Hematopoietic multipotent progenitor cell treated with erythropoietin and hydrocortisone succinate and interleukin-3 and kit ligand, for 15 days (in vitro differentiated cells): ENCODE measurements at places on chromosomes 7 and 10.
A peak's percentile ranks its signal among the peaks of the same experiment; 100 is the strongest.

DNA sequence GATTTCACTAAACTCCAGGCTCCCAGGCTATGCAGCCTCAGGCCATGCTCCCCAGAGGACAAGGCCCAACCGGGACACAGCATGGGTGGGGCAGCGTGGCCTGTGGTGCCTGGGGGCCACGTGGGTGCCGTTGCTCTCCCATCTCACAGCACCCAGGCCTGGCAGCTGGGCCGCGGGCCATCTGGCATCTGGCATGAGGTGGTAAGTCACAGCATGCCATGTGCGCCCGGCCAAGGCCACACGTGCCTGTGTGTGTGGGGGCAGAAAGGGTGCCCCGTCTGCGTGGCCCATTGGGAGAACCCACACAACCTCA lies 204.1 kb downstream of the EBF3 start:
- DNase-seq: no peak

DNA sequence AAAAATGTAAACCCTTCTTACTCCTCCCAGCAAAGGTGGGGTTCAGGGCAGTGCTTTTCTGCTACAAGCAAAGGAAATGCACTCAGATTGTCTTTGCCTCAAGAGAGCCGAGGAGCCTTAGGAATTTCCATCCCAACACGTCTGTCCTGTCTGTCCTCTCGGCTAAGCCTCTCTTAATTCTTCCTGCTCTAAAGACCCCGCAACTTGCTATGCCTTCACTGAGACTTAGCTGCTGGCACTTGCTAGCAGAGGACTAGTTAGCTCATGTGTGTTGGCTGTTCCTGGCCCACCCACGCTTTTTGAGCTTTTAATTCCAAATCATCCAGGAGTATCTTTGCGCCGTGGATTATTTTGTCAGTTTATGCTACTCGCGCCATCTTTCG lies 481 bp upstream of the NPM3 start:
- DNase-seq: no peak

DNA sequence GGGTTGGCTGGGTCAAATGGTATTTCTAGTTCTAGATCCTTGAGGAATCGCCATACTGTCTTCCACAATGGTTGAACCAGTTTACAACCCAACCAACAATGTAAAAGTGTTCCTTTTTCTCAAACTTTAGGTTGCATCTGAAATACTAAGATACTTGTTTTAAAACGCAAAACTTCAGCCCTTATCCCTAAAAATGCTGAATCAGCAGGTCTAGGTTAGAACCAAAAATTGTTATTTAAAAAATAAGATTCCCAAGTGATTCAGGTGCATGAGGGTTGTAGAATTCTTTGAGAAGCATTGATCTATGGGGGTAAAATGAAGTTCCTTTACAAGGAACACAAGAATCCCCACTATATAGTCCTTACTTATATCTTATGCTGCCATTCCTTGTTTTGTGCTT lies 56.5 kb upstream of the BICC1 start:
- no peak for DNase-seq

- DNase-seq: no peak
Observed at GRCh38 chr10:123634221-123634620, 31.9 kb upstream of the GPR26 start.

- no peak for DNase-seq
Observed at GRCh38 chr7:155699180-155699579, 54.7 kb downstream of the RBM33 start.

- no peak for DNase-seq
Observed at GRCh38 chr10:98892523-98892922, 343.1 kb downstream of the HPSE2 start.

DNA sequence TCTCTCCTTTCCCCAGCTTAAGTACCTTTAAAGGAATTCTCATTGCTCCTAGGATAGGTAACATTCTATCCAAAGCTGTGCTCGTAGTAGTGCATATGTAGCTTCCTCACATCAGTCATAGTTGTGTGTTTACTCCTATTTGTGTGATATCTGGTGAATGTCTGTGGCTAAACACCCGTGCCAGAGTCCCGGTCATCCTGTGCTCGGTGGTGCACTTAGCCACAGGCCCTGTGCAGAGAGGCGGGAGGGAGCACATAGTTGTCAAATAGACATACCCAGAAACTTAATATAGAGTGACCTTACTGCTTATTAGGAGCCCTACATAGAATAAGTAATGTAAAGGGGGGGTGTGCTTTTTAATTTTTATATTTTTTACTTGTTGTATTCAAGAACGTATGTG lies 76.6 kb downstream of the RBM33 start:
- no peak for DNase-seq

GRCh38 chr10:119198438-119198837 lies 8.9 kb upstream of the GRK5 start:
- peak; percentile 46 for DNase-seq

GRCh38 chr7:15678653-15679052 lies 7.8 kb downstream of the MEOX2 start:
- DNase-seq: no peak

DNA sequence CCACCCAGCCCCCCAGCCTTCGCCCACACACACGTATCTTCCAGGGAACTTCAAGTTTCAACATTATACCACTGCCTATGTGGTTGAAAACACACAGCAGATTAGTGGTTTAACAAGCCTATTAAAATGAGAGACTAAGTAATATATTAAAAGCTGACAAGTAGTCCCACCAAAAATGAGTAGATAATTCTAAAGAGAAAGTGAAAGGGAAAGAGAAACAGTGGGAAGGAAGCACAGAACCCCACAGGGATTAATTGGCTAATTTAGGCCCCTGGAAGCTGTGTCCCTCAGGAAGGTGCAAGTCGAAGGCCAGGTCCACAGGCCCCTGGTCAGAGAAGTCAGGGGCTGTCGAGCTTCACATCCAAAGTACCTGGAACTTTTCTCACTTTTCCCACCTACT lies 210.5 kb upstream of the YAE1 start:
- DNase-seq: no peak
